CD4-positive, alpha-beta T cell treated with Interleukin-15 for 4 hours (primary cell): ENCODE measurements at places on chromosomes 6 and 20.

- DNase-seq: no peak
Measured at GRCh38 chr6:149890629-149891045, 7.3 kb downstream of the RAET1E start.

- DNase-seq: no peak
Measured at GRCh38 chr6:169787797-169788196, 36.4 kb downstream of the ERMARD start.

DNA sequence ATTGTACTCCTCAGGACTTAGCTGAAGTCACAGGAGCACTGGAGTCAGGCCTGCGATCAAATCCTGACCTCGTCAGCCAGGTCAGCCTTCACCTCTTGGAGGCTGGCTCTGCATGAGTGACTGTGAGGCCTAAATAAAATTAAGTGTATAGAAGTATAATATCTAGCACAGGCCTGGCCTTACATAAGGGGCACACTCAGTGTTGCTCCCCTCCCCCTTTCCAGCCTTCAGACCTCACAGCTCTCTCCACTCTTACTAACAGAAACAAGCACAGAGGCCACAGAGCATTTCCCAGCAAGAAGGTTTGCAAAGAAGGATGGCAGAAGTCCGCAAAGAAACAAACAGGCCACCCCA lies 84.8 kb downstream of the TRERF1 start:
- no peak for DNase-seq

DNA sequence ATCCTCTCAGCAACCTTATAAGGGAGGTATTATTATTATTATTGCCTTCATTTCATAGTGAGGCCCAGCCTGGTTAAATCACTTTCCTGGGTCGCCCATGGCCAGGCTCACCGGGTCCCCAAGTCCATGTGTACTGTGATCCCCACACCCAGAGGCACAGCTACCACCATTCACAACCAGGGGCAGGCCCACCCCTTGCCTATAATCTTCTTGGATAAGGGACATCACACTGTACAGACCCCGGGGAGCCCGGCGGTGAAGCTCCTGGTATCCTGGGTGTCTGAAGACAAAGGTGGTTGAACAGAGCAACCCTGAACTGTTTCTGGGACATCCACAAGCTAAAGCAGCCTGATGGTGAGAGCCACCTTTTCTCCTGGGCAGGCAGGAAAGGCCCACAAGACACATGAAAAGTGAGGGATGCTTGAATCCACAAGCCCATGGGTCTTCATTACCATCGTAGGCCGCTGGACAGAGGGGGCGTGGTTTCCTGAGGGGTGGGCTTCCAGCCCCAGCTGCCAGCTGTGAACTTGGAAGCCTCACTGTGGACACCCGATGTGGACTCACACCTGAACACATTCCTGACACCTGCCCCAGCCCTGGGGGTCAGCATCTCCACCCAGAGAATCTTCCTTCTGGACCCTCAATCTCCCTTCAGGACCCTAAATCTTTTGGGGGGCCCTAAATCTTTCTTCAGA lies 185.5 kb upstream of the PMEPA1 start:
- no peak for DNase-seq

- no peak for DNase-seq
Measured at GRCh38 chr6:123604067-123604466, 32.7 kb downstream of the TRDN start.

DNA sequence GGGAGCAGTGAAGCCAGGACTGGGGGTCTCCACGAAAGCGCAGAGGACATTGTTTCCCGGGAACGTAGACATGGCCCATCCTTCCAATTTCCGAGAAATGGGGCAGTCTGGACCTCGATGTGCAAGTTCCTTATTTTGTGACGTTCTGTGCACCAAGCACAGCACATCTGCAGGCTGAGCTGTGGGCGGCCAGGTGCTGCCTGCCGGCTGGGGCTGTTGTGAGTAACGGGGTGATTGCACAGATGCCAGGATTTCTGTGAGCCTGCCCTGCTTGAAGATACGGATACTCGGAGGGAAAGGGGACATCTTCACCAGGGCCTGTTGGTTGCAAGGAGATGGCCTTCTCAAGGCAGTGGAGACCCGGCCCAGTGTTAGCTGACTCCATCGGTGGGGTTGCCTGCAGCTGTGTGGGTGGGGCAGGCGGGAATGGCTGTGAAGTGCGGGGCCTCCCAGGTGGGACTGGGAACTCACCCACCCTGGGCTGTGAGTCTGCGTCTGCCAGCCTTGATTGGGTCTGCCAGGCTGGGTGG lies 27.6 kb downstream of the CDH4 start:
- DNase-seq: no peak

- DNase-seq: no peak
Measured at GRCh38 chr20:58619864-58620431, 31.1 kb upstream of the STX16 start.

DNA sequence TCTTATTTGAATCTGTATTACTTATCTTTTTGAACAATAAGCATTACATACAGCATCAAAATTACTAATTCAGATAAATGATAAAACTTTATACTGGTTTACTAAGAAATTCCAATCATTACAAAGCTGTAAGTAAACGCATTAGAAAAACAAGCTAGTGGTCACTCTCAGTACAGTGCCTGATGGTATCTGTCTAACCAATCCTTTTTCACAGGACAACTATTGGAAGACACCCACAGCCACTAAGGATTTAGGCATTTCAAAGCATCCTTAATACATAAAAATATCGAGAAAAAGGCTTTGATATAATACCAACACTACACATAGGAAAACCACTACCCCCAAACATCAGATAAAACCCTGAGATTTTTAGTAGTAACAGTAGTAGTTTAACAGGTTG lies 2.6 kb downstream of the CD164 start:
- DNase-seq: no peak

- no peak for DNase-seq
Measured at GRCh38 chr6:134186355-134186754, 131.6 kb downstream of the SGK1 start.

DNA sequence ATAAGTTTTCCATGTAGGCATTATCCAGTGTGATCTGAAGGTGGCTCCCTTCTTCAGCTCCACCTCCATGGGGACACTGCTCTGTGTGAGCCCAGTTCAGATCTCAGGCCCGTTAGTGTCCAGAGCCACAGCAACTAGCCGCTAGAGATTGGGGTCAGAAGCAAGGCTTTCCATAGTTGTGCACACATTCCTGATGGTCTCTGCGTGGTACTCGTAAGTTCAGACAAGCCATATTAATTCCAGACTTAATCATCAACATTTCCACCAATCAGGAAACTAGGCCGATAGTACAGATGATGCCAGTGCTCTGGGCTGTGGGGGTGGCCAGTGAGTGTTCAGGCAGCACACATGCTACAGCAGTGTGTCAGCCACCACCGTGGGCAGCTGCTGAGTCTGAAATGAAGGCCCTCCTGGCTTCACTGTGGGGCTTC lies 17.5 kb upstream of the SYNCRIP start:
- no peak for DNase-seq

GRCh38 chr6:128827675-128828464 lies 55.1 kb upstream of the LAMA2 start:
- no peak for DNase-seq

GRCh38 chr6:125989631-125990030 lies 3.3 kb downstream of the TRMT11 start:
- no peak for DNase-seq

DNA sequence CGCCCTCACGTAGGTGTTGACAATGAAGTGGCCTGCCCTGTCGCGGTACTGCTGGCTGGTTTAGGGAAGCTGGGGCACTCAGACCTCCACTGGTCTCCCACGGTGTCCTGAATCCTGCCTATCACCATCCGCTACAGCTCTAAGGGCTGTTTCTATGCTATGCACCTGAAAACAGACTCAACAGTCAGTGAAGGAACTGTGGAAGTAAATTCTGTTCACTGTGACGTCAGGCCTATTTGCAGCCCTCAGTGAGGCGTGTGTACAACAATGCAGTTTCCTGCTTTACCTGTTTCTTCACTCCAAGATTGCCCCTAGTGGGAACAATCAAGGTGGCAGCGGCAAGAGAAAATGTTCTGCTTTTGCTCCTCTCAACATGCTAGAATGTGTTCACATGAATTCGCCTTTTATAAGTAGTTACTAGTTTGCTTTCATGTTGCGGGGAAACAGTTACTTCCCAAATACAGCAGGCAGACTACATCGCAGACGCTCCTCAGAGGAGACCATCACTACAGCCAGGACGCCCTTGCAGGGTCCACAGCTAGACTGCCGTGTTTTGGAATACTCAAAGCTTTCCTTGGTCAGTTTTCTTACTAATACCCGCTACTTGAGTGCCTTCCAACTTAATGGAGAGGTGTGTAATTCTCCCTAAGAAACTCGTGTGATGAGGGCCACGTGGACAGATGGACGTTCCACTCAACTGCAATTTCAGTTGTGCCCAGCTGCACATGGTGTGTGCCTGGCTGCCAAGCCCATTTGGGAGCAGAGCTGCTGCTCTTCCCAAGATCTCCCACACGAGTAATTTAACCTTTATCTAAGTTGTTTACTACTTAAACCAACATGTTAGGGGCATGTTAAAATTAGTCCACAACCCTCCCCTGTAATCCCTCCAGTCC lies 25.4 kb downstream of the DIDO1 start:
- DNase-seq: no peak

- DNase-seq: no peak
Measured at GRCh38 chr6:11875325-11876109, 96.9 kb upstream of the ADTRP start.

GRCh38 chr6:75109765-75110164 lies 96.1 kb downstream of the COL12A1 start:
- DNase-seq: no peak

- no peak for DNase-seq
Measured at GRCh38 chr6:41966214-41966920, 24.8 kb upstream of the CCND3 start.

DNA sequence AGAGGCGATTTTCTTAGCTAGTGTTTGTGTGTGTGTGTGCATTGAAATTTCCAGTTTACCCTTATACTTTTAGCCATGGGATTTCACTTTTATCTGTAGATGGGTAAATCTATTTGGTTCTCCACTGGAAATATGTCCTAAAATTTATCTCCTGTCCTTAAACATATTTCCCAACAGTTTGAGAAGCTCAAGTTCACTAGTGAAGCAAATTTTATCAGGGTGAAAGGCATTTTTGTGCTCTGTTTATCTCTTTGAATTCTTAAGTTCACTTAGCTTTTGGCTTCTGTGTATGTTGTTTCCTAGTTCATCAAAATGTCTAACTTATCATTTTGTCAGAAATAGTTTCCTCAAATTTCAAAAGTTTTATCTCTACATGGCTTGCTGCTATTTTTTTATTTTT lies 561.6 kb downstream of the PHF3 start:
- DNase-seq: no peak

- no peak for DNase-seq
Measured at GRCh38 chr6:111663692-111664564, 58.2 kb upstream of the TRAF3IP2 start.

DNA sequence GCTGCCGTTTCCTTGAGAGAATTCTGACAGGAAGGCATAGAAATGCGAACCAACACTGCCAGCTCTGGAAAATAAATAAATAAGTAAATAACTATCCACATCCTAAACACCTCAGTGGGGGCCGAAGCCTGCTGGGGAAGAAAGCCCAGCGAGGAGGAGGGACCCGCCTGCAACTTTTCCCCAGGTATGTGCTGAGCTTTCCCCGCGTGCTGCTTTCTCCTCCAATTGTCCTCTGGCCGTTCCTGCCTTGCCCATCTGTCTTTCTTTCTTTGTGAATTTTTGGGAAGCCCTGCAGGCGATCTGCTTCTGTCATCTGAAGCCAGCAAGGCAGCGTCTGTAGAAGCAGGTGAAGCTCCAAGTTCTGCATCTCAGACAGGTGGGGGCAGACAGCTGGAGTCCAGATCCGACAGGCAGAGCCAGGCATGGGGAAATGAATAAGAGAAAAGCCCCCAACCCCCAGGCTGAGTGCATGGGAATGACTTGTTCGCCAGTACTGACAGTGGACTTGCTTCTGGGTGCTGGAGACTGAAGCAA lies 49.2 kb upstream of the IL17A start:
- DNase-seq: no peak

DNA sequence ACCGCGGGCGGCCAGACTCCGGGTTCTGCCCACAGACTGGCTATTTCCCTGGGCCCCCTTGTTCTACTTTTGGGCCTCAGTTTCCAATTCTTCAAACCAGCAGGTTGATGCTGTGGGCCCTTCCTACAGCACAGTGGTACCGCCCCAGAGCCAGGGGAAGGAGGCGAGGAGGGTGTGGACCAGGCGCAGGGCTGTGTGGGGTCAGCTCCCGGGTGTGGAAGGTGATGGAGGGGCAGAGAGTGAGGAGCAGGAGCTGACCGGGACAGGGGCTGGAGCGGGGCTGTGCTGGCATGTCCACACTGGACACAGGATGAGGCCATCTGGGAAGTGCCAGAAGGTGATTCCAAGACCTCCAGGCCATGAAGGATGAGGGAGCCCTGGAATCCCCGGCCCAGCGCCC lies 35.2 kb upstream of the CHRNA4 start:
- no peak for DNase-seq

GRCh38 chr6:1972962-1973361 lies 272.4 kb downstream of the GMDS start:
- DNase-seq: no peak

- no peak for DNase-seq
Measured at GRCh38 chr20:13552061-13552460, 86.7 kb downstream of the TASP1 start.

DNA sequence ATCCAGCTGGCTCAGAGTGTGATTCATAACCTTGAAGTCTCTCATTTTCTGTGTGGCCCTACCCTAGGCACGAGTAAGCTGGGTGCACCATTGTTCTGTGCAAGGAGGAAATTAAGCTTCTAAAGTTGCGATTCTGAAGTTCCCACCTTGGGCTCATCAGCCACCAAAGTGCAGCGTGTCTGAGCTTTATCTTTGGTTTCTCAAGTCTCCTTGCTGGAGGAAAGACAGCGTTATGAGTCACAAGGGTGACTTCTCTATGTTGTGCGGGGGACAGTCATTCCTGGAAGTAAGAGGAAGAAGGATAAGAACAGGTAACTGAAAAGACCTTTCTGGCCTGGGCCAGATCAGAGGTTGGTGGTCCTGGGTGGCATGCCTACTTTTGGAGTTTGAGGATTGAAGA lies 16.8 kb downstream of the MRAP2 start:
- DNase-seq: no peak

- DNase-seq: no peak
Measured at GRCh38 chr6:37338745-37339255, 15.0 kb upstream of the RNF8 start.

GRCh38 chr6:34305982-34306708 lies 57.3 kb upstream of the SMIM29 start:
- DNase-seq: no peak

GRCh38 chr20:32397567-32398084 lies 39.5 kb downstream of the ASXL1 start:
- no peak for DNase-seq

DNA sequence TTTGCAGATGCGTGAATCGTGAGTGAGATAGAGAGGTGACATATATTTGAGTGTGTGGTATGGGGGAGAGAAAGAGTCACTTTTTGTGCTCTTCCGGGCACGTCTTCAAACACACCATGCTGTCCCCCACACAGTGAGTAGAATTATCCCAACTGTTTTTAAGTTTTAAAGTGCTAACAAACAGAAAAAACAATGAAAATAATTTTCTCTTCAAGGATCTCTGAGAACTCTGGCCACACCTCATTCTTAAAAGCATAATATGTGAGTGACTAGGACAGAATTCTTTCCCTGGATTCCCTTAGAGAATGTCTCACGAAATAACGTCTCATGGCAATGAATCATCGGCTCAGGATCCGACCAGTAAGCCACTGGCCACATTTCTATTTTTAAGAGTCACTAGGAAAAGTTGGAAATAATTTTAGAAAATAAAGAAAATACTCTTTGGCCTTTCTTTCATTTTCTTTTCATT lies 235.7 kb upstream of the ZNF217 start:
- DNase-seq: no peak

- DNase-seq: no peak
Measured at GRCh38 chr6:18142591-18142861, 12.4 kb downstream of the TPMT start.

- DNase-seq: no peak
Measured at GRCh38 chr6:144725736-144726522, 440.8 kb downstream of the UTRN start.
